Omental fat pad (tissue), 4 donors: ENCODE measurements at places on chromosomes 1 and 21. TPM values are rescaled to one million over a fixed set of nuclear protein-coding genes. Genes with fewer than 3 reads are reported as not detected.

GRCh38 chr1:152108882-152109222, 6.4 kb downstream of the TCHH start:
- DNase-seq: no peak

DNA sequence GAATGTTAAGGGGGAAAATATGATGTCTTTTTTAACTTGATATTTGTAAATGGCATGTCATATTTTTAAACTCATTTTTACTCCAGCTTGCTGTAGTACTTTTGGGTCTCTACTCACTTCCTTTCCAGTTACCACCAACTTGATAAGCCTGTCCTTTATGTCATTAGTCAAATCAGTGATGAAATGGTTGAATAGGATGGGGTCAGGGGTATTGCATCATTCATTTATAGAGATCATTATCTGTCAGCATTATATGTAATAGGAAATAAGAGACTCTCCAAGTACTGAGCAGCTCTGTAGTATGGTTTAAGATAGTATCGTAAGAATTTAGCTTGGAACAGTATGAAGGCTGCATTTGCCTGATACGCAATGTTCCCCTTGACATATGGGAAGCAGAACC, 227.3 kb downstream of the BRINP3 start:
- no peak for DNase-seq

DNA sequence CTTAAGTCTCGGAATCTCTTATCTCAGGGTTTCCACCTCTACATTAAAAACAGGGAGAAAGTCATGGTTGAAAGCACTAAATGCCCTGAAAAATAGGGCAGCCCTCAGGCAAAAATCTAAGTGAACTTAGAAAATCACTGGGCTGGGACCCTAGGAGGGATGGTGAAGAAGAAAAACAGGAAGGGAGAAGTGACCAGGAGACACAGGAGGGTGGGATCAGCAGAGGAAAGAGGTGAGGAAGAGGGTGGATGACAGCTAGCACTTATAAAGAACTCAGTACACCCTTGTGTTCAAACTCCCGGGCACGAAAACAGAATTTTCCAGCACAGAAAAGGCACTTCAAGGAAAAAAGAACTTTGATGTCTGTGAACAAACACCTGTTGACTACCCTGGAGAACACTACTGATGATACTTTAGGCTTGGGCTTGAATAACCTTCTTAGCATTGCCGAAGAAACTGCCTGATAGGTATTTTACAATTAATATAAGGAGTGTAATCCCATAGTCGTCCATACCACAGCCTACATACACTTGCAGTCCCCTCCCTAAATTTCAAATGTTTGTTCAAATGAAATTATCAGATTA, 2.0 kb downstream of the CHML start:
- no peak for DNase-seq

- DNase-seq: no peak
Observed at GRCh38 chr1:51422367-51423072, 92.2 kb upstream of the TTC39A start.

GRCh38 chr1:240027059-240027462, 64.6 kb upstream of the FMN2 start:
- no peak for DNase-seq

- DNase-seq: no peak
Observed at GRCh38 chr1:230772457-230773395, 25.5 kb downstream of the CAPN9 start.

- no peak for DNase-seq
Observed at GRCh38 chr1:93753791-93754763, 72.4 kb upstream of the BCAR3 start.

GRCh38 chr1:245961137-245961540, 545.9 kb downstream of the SMYD3 start:
- DNase-seq: no peak

GRCh38 chr1:3069491-3070308, 697 bp downstream of the PRDM16 start:
- no peak for DNase-seq

DNA sequence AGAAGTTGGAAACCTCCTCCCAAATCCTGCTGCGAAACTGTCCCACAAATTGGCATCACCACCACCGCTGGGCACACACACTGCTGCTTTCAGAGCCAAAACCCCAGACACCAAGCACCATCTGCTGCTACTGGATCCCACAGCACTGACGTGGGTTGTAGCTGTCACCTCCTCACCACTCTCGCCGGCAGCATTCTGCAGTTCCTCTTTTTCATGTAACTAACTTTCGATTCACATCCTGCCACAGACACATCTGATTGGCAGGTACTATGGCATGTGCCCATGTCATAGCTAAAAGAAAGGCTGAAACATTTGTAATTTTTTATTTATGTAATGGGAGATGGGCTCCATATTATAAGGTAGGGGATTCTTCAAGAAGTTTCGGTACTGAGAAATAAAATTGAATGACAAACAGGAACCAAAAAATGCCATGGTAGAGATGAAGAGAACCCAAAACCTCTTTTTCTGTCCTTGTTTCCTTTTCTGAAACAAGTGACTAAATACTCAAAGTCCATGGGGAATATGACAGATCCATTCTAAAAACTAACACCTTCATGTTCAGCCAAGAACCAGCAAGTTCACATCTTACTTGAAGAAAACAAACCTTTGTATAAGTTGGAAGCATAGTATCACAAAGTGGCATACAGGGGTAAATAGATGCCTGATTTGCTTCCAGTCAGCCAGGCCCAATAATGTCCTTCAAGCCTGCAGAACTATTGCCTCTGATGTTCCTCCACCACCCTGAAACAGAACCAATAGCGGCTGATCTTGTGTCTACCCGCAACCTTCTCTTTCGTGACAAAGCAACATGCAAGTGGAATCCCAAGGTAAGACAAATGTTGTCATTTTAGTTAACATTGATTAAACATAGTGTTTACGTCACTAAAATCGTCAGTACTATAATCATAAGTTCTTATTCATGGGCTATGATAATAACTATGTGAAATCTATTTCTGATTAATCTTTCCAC, 26.6 kb upstream of the RGS13 start:
- no peak for DNase-seq

CAP1 gene
- 272 TPM for total RNA-seq

PRKAB2 gene
- total RNA-seq: 13.3 TPM

PROK1 gene
- 74.1 TPM for total RNA-seq

TMEM269 gene
- not detected for total RNA-seq

FAM177B gene
- not detected for total RNA-seq

SORT1 gene
- total RNA-seq: 75.1 TPM

RAB13 gene
- 79.6 TPM for total RNA-seq
